Smooth muscle cell of the umbilical artery (primary cell): ENCODE measurements at places on chromosomes 7 and 10. TPM values are rescaled to one million over a fixed set of nuclear protein-coding genes. Genes with fewer than 3 reads are reported as not detected.

UCMA gene
- total RNA-seq, result not detected in 2 replicates

BAMBI gene
- total RNA-seq, result 9.8 and 128 TPM in 2 replicates

CRCP gene
- total RNA-seq, result 20.8 and 33.4 TPM in 2 replicates

INMT gene
- 0.30 TPM in 1 of 2 replicates, not detected in the other for total RNA-seq

NOS3 gene
- 2.1 and 6.5 TPM in 2 replicates for total RNA-seq
